ENCODE measurements at places on chromosomes 13 and 19.

- DNase-seq = peak; percentile 14
Observed at GRCh38 chr19:34232566-34233481, 21.5 kb upstream of the GARRE1 start.

DNA sequence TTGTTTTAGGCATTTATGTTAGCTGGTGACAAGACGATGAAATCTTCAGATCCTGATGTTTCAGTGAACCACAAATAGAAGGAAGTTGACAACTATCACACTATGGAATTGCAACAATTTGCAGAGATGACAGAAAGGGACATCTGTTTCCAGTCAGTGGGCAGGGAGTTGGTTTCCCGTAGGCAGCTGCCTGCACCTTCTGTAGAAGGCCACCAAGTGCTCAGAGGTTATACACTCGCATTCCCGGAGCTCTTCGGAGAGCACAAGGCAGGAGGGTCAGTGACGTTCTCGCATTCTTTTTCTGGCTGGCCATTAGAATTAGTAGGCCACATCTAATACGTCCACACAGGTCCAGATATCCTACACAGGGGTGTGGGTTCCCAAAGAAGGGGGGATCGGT is 129.4 kb downstream of the SHISA2 start:
- DNase-seq = no peak

GRCh38 chr19:35165200-35166058 is 10.9 kb downstream of the FXYD5 start:
- DNase-seq = no peak

DNA sequence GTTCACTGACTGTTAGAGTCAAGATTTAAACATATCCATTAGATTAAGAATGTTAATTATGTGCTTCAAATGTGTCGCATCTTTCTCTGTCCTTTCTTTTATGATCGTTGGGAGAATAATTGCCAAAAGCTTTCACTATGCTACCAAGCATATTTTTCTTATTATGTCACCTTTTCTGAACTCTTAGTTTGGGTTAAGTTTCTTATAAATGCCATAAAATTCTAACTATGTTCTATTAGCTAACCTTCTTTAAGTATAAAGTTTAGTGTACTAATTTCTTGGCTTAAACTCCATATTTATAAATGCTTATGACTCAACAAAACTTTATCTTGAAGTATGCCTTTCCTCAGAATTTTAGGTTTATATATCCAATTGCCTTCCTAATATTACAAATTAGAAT is 1759.4 kb downstream of the PCDH9 start:
- DNase-seq = no peak

- DNase-seq = no peak
Observed at GRCh38 chr13:42333613-42334328, 61.8 kb downstream of the AKAP11 start.

- no peak for DNase-seq
Observed at GRCh38 chr19:46745521-46746280, at the start of gene FKRP. Gene FKRP (plus strand): TSS chr19:46746057. CDS start chr19:46755451, 9,394 bp downstream.

DNA sequence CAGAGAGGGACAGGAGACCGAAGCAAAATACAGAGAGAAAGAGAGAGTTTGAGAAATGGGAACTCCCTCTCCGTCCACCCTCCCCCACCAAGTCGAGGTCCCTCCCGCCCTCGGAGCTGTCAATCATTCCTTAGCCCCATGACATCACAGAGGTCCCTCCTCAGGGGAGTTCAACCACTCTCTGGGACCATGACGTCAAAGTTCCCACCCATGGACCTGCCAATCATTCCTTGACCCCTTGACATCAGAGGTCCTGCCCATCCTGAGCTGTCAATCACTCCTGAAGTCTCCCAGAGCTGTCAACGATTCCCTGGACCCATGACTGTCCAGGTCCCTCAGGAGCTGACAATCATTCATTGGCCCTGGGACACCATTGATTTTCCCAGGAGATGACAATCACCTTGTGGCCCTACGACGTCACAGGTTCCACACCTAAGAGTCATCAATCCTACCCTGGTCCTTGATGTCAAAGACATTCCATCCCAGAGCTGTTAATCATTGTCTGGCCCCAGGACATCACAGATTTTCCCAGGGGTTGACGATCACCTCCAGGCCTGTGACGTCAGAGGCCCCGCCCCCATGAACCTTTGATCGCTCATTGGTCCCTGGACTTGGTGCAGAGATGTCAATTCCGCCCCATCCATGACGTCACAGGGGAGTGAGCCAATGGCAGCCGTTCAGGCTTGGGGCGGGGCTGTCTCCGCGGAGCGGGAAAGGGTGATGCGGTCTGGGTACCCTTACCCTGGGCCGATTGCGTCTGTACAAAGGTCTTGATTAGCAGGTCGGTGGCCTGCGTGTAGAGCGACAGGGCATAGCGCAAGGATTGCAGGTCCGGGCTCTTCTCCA is 61.7 kb downstream of the COLGALT1 start:
- no peak for DNase-seq

Measured in mucosa of gallbladder (tissue), 1 donor.